Activated naive CD4-positive, alpha-beta T cell treated with Interleukin-2 at 50 U/mL for 16 hours (primary cell): ENCODE measurements at places on chromosomes 16 and 17.

- DNase-seq, result no peak
These were observed 66.6 kb upstream of the AXIN2 start for GRCh38 chr17:65627891-65628643.

- no peak for DNase-seq
These were observed 116.2 kb downstream of the C17orf67 start for GRCh38 chr17:56717471-56717870.

DNA sequence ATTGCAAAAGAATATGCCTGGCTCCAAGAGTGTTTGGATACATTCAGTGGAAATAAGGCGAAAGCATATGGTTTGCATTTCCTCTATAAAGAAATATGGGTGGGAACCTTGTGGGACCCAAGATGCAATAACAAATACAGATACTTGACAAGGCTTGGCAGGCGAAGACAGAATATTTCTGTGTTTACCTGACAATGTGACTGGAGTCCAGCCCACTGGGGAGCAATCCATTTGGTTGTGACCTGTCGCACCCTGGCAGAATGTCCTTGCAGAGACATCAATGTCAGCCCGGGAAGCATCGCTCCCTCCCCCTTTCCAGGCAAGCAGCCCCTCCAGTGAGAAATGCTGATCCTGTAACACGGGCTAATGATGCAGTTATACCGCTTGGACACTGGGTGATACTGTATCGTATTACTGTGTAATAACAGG is 296.6 kb downstream of the MAF start:
- DNase-seq, result no peak

GRCh38 chr16:28534542-28535373 is 4.0 kb downstream of the NUPR1 start:
- no peak for DNase-seq

DNA sequence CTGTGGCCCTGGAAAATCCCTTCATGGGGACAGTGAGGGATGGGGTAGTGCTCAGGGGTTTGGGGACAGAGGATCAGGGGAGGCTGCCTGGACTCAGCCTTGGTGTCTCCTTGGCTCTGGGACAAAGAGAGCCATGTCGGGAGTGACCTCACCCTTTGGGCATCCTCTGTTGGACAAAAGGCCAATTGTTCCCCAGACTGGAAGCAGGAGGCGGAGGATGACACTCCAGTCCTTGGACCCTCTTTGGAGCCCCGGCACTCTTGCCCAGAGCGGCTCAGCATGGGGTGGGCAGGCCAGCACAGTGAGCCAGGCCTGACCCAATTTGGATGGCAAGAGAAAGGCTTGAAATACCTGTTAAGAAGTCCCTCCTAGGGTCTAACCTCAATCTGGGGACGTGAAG is 39.4 kb upstream of the PHB1 start:
- DNase-seq, result no peak

GRCh38 chr17:64537488-64537887 is 30.7 kb downstream of the CEP95 start:
- no peak for DNase-seq
